ENCODE measurements at places on chromosomes 1 and 21.

DNA sequence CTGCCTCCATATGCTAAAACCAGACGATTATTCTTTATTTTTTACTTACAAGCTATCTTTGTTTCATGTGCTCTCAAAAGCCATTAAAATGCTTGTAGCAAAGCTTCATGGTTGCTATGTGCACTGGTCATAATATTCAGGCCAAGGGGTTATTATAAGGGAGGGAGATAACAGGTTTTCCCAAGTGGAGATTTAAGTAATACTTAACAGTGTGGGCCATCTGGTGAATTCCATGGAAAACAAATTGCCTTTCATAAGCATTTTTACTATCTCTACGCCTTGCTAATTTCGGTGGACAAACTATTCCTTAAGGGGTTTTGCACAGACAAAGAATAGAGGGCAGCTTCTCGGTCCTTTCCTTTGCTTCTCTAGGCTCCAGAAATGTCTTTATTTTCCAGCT is 137.8 kb downstream of the NUF2 start:
- DNase-seq: no peak

- DNase-seq: no peak
Observed at GRCh38 chr1:195763907-195764374, 844.3 kb downstream of the KCNT2 start.

GRCh38 chr1:194419721-194420120 is 1233.3 kb upstream of the B3GALT2 start:
- no peak for DNase-seq

DNA sequence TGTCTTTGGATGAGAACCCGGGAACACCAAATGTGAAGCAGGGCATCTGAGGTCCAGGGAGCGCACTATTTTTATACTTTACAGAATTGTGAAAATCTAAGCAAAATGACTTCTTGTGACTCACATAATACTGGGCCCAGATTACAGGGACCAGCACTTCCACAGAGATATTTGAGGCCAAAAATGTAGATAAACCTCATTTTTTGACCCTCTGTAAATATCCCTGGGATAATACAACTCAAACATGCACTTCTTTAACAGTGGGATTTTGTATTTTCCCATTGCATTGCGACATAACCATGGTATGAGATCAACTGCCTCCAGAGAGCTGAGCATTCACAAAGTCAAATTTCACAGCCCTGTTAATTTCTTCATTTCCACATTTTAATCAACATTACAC is 289.4 kb upstream of the ADGRL4 start:
- no peak for DNase-seq

GRCh38 chr1:45216861-45217260 is 10.5 kb upstream of the ZSWIM5 start:
- no peak for DNase-seq

- no peak for DNase-seq
Observed at GRCh38 chr1:59497616-59498015, 200.7 kb downstream of the FGGY start.

DNA sequence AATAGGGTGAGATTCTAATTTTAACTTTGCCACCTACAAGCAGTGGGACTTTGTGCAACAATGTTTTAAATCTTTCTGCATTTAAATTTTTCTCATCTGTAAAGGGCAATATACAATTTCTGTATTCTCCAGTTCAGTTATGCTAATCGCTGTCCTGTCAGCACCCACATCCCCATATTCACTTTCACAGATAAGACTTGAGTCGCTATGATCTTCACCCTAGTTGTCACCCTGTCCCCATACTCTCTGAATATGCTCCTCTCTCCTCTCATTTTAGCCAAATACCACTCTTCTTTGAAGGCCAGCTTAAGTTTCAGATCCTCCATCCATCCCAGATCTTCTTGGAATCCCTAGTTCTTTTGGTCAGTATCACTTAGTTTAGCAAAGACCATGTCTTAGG is 8.8 kb downstream of the DDR2 start:
- DNase-seq: no peak

DNA sequence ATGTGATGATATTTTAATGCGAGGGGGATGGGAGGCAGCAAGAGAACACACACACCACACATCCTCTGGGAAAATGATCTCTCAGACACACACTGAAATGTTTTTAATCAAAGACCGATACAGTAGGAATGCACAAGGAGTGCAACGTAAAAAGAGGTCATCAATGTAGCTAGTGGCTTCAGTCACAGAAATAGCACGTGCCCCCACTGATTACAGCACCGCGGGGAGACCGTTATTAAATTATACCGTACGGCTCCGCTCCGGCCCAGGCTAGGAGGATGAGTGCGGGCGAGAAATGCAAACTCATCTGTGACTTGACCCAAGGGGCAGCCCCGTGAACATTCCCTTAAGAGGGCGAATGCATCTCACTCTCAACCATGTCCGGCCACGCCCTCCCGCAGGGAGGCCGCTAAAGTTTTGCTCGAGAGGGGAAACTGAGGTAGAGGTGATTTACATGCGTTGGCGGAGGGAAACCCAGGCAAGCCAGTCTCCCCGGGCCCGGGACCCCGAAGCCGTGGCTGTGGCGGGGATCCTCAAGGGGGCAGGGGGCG is 552 bp downstream of the UBR4 start:
- DNase-seq: peak; percentile 23

- no peak for DNase-seq
Observed at GRCh38 chr1:207753611-207754010, 1.8 kb downstream of the CD46 start.

DNA sequence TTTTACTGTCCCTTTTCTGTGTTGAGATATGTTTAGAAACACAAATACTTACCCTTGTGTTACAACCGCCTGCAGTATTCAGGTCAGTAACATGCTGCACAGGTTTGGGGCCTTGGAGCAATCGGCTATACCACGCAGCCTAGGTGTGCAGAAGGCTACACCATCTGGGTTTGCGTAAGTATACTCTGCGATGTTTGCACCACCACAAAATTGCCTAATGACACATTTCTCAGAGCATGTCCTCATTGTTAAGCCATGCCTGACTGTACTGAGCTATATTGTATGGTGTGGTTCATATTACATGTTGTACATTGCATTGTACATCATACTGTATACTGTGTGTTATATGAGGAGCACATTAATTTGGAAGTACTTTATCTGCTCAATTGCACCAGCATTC is 247.4 kb downstream of the RHOU start:
- no peak for DNase-seq

GRCh38 chr1:64623750-64624191 is 121.1 kb upstream of the RAVER2 start:
- DNase-seq: no peak

GRCh38 chr1:161287482-161288054 is 22.2 kb downstream of the MPZ start:
- DNase-seq: no peak

DNA sequence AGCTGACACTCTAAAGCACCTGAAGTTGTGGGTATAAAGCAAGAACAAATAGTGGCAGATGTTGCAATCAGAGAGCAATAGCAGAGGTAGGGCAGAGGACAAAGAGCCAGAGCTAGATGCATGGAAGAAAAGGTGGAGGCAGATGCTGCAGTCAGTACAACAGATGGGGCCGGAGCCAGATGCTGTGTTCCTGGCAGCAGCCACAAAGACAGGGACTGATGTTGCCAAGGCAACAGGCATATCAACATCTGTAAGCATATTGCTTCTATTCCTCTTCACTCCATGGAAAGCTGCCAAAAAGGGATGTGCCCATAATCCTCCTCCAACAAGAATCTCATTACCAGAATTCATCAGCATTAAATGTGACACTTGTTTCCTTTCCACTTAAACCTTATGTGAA is 108.0 kb downstream of the TNNI3K start:
- no peak for DNase-seq

GRCh38 chr1:178603926-178604325 is 91.0 kb downstream of the TEX35 start:
- no peak for DNase-seq

DNA sequence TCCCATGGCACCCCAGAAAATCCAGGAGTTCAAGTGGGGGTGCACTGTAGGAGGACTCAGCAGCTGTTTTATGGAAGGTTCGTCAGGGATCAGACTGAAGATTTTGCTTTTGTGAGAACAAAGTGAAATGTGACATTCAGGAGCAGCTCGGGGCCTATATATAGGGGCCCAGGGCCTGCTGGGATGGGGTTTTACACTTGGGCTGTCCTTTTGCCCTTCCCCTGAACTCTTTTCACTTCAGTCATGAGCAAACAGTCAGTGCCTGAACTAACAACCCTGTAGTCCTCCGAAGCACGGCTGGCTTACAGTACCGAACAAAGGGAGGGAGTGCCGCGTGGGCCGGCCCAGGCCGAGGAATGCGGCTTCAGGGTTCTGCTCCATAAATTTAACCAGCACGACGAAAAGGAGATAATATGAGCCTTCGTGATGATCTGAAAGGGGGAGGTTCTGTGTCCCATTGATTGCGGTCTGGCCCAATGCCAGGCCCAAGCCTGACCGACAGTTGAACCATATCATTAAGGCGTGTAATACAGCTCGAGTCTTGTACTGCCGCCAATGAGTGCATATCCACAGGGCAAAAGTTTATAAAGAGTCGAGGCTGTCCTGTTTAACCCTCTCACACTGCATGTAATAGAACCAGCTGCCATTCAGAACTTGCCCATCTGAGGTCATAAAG is 139.9 kb downstream of the DHRS3 start:
- no peak for DNase-seq

GRCh38 chr21:16181018-16181417 is 451.2 kb downstream of the USP25 start:
- DNase-seq: no peak

DNA sequence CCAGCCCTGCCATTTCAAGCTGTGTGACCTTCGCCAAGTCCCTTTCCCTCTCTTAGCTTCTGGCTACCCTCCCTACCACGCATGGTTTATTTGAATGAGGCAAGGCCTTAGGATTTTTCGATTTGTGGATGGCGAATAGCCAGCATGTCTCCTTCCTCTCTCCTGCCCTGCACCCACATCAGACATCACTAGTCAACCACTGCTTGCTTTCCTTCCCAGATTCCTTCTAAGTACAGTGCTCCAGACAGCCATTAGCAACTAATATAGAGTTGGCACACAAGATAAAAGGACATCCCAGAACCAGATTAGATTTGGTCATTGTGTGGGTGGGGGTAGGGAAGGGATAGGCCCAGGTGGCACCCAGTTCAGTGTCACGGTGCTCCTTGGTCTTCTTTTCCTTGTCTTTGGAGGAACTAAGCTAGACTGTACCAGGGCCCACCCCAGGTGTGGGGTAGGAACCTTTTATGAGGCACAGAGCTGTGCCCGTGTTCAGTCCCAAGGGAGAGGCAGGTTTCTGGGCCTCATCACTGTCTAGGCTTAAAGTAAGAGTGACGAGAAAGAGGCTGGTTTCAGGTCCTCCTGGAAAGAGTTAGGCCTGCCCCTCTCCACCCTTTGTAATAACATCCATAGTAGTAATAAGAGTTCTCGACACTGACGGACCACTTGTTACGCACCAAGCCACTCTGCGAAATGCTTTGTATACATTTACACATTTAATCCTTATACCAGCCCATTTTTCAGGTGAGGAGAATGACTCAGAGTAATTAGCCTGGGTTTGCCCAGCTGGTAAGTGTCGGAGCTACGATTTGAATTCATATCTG is 8.6 kb downstream of the ALPL start:
- DNase-seq: no peak

- no peak for DNase-seq
Observed at GRCh38 chr1:82455342-82455741, 654.6 kb downstream of the ADGRL2 start.

DNA sequence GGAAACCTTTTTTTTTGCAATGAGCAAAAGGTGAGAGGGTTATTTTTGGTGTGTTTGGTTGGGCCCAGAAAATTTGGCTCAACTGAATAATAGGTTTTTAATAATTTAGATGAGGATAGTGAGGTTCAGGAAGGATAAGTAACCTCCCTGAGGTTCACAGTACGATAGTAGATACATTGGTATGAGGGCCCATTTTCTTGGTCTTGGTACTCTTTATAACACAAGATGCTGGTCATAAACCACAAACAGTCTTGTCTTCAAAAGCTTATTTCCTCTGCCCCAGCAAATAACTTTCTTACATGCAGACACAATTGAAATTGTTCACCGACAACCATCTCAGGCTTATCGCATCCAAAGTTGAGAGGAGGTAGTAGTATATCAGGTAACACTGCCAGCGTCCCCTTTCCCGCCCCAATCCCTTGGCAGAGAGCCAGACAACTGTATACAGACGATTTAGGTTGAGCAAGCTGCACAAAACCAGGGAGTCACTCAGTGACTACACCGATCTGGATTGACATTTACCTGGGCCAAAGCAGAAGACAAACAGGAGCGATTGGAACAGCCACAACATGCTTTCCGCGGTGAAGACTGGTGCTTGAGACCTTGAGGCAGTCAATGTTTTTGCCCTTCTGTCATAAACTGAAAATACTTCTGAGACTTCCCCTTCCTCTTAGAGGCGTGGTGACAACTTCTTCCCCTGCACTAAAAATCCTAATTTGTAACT is at the start of gene SLAMF6:
SLAMF6 (minus strand) TSS at position 634 of the 724 bp plus-strand sequence; CDS start at position 571, 63 bp downstream.
- DNase-seq: peak; percentile 64

- DNase-seq: no peak
Observed at GRCh38 chr1:220170836-220171526, 77.0 kb downstream of the IARS2 start.

GRCh38 chr1:74773582-74773981 is 40.6 kb downstream of the TYW3 start:
- DNase-seq: no peak

DNA sequence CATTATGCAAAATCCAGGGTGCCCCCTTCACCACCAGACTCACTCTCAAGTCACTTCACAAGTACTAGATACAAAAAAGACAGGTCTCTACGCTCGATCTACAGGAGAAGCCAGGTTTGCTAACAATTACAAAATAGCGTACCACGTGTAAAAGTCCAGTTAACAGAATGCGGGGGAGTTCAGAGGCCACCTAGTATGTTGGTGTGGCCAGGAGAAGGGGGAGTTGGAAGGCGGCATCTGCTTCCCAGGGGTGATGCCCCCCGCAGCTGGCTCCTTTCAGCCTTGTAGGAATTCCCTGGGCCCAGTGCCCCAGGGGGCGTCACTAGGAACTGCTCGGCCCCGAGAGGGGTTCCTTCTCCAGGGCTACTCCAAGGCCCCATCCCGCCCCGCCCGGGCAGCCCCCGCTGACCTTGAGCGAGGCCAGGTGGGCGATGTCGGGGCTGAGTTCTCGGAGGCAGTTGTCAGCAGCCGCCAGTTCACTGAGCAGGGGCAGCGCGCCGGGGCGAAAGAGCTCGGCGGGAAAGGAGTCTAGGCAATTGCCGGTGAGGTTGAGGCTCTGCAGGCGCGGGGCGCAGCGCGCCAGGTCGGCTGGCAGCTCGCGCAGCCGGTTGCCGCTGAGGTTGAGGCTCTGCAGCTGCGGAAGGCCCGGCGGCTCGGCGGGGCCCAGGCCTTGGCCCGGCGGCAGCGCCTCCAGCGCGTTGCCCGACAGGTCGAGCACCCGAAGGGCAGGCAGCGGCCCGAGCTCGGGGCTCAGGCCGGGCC is 664 bp downstream of the LRRC47 start:
- DNase-seq: no peak

GRCh38 chr1:61445269-61445825 is 279.6 kb downstream of the TM2D1 start:
- no peak for DNase-seq

GRCh38 chr1:59279645-59280044 is 17.2 kb upstream of the FGGY start:
- no peak for DNase-seq

Measured in CD4-positive, alpha-beta T cell treated with Interleukin-2 at 100 ng/mL for 4 hours (primary cell).